Posterior cingulate gyrus (tissue), 11 donors: ENCODE measurements at places on chromosomes 5 and 9.

GRCh38 chr5:40755093-40755406 is 711 bp downstream of the TTC33 start:
- peak; percentile 94 for DNase-seq

DNA sequence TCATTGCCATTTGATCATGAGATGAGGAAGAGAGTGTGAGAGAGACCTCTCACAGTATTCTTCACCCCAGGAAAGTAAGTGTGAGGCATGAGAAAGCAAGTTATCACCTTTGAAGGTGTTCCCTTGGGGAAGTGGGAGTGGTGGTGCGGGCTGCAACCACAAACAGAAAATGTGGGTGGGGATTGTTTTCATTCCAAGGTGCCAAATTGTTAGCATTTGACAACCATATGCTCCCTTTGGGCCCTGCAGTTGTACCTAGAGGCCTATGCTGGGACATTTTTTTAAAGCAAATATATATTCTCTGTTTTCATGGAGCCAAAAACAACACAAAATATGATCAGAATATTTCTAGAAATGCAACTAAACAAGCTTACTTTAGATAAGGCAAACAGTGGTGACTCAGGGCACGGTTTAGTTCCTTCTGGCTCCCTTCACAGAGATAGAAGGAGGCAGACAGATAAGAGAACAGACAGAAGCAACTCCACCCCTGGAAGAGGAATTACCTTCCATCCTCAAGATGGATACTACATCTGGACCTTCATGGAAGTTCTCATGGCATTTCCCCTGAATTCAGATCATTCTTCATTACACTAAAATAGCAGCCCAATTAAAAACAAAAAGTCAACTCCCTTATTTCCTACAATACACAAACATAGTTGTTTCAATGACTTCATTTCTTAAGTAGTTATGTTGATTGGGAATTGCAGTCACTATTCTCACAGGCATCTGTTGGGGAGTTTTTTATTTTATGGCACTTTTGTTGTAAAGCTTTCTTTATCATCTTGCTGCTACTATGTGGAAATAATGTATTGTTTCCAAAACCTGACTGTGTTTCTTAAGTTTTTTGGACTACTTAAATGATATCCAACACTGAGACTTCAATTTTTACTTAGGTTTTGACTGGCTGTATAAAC is 416.6 kb downstream of the PLK2 start:
- DNase-seq = no peak

- DNase-seq = peak; percentile 85
Measured at GRCh38 chr5:131264451-131265099, 722 bp downstream of the CDC42SE2 start.

DNA sequence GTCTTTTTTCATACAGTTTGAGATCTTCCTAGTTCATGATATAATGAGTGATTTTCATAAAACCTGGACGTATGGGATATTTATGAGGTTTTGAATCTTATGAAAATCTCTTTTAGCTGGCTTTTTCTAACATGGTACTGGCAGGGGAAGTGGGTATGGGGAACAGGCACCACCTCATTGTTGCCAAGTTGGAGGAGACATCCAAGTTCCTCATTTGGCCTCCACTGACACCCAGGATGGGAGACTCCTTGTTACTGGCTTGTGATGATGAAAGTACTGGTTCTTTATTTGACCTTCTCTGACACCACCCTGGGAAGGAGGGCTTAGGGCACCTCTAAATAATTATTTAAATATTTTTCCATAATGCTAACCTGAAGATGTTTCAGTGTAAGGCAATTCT is 4.0 kb upstream of the TNPO1 start:
- no peak for DNase-seq

- DNase-seq = no peak
Measured at GRCh38 chr9:120016231-120016630, 563.7 kb downstream of the CDK5RAP2 start.

DNA sequence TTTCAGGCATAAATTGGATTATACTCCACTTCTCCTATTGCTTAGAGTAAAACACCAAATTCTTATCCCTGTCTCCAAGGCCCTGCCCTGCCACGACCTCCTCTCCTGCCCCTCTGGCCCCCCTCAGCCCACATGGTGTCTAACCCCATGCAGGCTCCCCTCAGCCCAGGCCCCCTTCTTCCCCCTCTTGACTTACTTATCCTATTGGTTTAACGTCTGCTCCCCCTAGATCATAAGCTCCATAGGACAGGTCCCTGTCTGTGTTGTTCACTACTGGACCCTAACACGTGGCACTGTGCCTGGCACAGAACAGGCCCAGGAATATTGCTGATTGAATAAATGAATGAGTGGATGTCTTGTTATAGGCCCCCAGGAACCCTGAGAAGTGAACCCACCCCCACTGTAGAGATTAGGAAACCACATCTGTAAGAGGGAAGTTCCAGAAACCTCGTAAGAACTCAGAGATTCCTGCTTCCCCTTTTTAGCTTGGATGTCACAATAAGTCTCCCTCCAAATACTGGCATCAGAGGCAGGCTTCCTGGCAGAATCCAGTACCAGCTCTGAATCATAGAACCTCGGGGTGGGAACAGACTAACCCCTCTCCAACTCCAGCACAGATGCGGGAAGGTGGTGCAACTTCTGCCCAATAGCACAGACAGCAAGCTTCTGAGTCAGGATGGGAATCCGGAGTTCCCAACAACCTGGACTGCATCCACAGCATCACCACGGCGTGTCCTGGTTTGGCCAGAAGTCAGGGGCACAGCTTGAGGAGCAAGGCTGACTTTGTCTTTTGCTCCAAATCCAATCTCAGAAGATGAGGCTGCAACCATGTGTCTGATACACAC is 31.5 kb downstream of the HRH2 start:
- no peak for DNase-seq

DNA sequence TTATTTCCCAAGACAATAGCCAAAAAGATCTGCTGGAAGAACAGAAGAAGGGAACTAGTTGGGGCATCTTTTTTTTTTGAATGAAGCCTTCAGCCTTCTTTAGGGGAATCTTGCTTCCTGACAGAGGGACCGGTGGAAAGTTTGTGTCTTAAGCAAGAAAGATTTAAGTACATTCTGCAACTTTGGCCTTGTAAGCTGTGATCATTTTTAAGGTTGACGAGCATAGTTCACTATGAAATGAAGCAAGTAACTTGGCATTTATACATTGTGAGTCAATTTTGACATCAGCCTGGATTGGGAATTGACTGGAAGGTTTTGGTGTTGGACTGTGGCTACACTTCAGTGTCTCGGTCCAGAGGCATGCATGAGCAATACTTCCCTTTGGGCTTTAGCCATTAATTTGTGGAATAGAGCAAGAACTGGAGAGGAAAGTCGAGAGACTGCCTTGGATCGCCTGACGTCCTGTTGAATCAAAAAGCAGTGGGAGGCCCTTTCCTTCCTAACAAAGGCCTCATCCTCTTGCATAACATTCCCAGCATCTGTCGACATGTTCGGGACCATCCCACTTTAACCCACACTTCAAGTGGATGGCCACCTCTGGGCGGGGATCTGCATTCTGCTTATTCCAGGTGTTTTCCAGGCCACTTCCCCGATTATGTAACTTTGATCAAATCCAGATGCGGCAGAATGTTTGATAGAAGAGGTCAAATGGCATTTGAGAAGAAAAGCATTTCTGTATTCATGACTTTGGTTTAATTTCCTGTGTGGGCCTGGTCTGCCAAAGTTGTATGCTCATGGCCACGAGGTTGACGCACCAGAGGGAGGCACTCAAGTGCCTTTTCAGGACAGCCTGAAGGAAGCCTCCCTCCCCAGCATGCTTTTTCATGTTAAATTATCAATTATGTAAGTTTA is 12.5 kb downstream of the ABL1 start:
- no peak for DNase-seq

GRCh38 chr5:142746532-142747433 is 23.4 kb upstream of the ARHGAP26 start:
- no peak for DNase-seq

GRCh38 chr9:120904061-120904977 is 22.3 kb downstream of the TRAF1 start:
- DNase-seq = no peak

- DNase-seq = no peak
Measured at GRCh38 chr9:6590772-6591384, 54.7 kb downstream of the GLDC start.
